Body of pancreas (tissue), 4 donors: ENCODE measurements at places on chromosomes 6 and 20. TPM values are rescaled to one million over a fixed set of nuclear protein-coding genes. Genes with fewer than 3 reads are reported as not detected.

NOX3 gene
- total RNA-seq: not detected

RFX6 gene
- total RNA-seq: 0.66 TPM

SLC25A27 gene
- total RNA-seq: 24.1 TPM

ZC2HC1B gene
- total RNA-seq: not detected

TCP11 gene
- total RNA-seq: not detected

ITCH gene
- total RNA-seq: 24.4 TPM

SLC32A1 gene
- not detected for total RNA-seq

BPIFB2 gene
- total RNA-seq: not detected

MDFI gene
- 6.7 TPM for total RNA-seq
